ENCODE measurements at places on chromosomes 3 and 15.
A peak's percentile ranks its signal among the peaks of the same experiment; 100 is the strongest.

GRCh38 chr3:49716169-49716568 is 3.3 kb downstream of the AMIGO3 start:
- no peak for DNase-seq

DNA sequence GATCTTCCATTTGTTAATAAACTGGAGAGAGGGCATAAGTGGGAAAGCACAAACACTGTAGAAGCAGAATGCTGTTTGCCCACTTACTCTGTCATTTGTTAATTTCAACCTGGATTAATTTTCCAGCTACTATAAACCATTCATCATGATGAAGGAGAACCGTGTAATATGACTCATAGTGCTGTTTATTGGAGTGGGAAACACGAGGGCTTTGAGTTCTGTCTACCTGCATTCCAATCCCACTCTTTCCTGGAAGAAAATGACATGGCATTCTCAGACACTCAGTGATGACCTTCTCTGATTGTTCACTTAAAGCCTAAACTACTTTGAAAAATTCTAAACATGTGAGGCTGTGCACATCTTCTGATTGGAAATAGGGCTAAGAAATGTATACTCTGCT is 826.7 kb downstream of the AGBL1 start:
- no peak for DNase-seq

GRCh38 chr3:89808680-89809197 is 701.3 kb downstream of the EPHA3 start:
- DNase-seq, result no peak

DNA sequence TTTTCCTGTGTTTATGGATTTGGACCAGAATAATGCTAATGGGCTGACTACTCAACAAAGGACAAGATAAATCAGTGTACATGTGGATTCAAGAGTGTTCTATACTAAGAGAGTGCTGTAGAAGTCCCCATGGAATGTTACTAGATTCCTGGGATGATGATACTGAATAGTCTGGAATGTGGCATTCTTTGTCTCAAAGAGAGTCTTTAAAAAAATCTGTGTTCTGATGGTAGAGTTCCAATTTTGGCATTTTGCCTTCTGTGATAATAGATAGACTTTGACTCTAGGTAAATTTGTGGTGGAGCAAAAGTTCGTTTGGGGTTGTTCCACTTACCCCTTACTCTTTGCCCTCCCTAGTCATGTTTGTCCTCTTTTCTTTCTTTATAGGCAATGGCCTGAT is 43.7 kb downstream of the NMD3 start:
- no peak for DNase-seq

DNA sequence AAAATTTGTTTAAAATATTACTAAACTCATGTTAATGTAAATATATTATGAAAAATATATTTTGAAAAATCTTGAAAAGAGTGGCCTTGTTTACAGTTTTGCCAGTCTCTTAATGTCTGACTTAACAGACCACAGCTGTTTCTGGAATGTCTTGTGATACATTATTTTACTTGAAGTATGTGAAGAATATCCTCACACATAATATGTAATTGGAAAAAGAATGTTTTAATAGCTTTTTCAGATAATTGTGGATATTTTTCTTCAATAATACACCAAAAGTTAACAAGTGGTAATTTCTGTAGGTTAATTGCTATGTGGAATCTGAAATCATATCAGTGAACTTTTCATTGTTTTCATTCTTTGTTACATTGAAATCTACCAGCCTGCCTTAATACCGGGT is 101.3 kb downstream of the UBE2E2 start:
- no peak for DNase-seq

DNA sequence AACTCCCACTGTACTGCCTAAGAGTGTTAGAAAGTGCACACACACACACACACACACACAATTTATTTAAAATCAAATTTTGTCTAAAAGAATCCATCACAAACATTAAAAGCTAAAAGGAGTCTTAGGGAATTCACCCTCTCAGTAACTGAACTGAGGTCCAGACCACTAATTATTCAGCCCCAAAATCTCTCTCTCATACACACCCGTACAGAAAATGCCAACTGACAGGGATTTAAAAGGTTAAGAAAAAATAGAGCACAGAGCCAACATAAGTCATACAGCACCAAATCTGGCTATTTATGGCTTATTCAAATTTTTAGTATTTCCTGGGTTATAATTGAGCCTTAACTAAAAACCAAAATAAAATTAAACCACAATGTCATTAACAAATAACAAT is 20.7 kb downstream of the GBE1 start:
- peak; percentile 3 for DNase-seq

- peak; percentile 45 for DNase-seq
Observed at GRCh38 chr3:55723653-55724406, 236.7 kb upstream of the WNT5A start.

GRCh38 chr3:3683261-3683660 is 116.0 kb upstream of the LRRN1 start:
- DNase-seq, result no peak

DNA sequence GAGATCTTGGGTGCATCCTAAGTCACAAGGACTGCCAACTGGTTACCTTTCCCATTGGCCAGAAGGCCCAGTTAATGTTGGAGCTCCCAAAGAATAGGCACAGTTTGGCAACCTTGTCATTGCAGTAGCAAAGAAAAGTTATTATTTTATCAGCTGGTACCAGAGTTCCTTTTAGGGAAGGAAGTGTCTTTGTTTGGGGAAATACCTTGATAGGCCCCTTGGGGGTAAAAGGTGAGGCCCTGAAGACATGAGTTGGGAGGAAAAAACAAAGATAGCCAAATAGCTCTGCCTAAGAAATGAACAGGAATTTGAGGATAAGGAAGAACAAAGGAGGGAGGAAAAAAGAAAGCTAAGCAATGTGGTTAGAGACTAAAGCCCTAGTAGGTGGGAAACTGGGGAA is 85.8 kb downstream of the ANP32A start:
- no peak for DNase-seq

DNA sequence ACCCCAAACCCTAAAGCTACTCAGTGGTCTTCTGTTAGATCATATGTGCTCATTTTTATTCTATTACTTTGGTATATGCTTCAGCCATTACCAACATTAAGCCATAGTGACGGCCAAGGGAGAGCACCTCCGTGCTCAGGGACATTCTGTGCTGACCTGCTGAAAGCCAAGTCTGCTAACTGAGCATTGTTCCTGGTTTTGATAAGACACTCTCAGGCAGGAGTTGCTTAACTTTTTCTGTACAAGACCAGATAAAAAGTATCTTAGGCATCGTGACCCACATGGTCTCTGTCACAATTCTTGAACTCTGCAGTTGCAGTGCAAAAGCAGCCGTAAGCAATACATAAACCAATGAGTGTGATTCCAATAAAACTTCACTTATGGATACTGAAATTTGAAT is 100.6 kb downstream of the KLHL25 start:
- no peak for DNase-seq

DNA sequence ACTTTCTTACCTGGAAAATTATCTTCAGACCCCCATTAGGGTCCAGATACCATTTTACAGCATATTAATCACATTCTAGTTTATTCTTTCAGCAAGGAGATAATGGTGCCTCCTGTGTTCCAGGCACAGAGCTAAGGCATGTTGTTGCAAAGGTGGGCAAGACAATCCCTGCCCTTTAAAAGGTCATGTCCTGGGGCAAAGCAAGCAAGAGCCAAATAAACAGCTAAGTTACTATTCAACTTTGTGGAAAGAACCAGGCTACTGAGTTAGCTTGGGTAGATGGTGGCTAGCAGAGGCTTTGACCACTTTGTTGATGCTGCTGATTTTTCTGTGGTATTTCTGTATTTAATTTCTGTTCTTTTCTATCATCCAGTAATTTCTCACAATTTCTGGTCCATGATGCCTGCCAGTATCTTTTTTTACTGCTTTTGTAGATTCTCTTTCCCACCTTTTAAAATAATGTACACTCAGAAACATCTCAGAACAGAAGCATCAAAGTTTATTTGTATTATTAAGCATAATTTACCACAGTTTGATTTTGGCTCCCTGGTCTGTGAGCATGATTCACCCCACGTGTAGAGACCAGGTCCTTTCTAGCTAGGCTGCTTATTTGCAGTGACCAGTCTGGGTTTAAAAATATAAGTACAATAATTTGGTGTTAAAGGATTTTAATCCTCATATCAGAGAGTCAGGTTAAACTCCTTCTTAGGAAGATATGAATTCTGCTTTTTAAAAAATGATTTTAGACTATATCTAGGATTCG is 71.5 kb downstream of the LRRC28 start:
- DNase-seq, result no peak

DNA sequence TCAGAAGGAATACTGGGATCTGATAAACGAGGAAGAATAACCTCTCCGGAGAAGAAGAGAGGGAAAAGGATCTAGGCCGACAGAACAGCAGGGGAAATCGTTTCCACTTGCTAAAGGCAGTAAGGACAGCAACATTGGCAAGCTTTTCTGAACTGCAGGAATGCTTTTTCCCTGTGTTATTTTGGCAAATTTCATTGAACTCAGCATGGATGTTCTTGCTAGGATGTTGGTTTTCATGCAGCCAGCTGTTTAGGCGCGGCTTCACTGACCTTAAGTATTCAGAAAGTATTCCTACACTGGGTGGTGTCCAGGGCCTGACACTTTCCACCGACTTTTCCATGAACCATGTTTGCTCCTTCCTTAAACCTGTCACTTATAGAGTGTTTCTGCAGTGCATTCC is 489.7 kb downstream of the CNTN3 start:
- DNase-seq, result no peak

GRCh38 chr15:38002883-38003477 is 68.5 kb downstream of the TMCO5A start:
- DNase-seq, result peak; percentile 69

DNA sequence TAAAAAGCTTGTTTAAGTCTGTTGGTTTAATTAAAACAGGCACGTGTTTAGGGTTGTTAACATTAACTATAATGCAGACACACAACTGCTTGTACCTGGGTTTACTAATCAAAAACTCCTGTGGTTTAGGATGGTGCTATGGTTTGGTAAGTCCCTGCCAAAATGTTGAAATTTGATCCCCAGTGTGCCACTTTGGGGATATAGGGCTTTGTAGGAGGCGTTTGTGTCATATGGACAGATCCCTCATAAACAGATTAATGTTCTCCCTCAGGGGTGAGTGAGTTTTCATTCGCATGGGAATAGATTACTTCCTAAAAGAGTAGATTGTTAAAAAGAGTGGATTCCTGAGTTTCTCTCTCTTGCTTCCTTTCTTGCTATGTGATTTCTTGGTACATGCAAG is 18.7 kb upstream of the GK5 start:
- DNase-seq, result no peak

GRCh38 chr3:166783206-166783605 is 596.9 kb downstream of the ZBBX start:
- DNase-seq, result no peak

DNA sequence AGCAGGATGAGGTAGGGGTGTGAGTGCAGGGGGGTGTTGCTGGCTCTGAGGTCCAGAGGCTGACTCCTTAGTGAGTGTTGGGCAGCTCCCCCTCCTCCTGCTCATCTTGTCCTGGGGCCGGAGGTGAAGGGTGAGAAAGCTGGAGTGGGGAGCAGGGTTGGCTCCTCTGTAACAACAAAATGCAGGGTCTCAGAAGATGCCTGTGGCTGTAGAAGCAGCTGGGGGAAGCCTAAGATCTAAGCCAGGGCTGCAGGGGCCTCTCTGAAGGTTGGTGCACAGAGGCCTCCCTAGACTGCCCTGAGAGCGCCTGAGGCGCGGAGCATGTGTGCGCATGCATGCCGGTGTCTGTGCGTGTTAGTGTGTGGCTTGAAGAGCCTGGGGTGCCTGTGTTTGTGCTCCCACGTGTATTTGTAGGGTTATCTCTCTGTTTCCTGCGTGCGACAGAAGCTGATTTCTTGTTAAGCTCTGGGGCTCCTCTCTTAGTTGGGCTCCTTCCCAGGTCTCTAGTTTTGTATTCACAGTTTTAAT is 5.3 kb upstream of the HDAC11 start:
- no peak for DNase-seq

DNA sequence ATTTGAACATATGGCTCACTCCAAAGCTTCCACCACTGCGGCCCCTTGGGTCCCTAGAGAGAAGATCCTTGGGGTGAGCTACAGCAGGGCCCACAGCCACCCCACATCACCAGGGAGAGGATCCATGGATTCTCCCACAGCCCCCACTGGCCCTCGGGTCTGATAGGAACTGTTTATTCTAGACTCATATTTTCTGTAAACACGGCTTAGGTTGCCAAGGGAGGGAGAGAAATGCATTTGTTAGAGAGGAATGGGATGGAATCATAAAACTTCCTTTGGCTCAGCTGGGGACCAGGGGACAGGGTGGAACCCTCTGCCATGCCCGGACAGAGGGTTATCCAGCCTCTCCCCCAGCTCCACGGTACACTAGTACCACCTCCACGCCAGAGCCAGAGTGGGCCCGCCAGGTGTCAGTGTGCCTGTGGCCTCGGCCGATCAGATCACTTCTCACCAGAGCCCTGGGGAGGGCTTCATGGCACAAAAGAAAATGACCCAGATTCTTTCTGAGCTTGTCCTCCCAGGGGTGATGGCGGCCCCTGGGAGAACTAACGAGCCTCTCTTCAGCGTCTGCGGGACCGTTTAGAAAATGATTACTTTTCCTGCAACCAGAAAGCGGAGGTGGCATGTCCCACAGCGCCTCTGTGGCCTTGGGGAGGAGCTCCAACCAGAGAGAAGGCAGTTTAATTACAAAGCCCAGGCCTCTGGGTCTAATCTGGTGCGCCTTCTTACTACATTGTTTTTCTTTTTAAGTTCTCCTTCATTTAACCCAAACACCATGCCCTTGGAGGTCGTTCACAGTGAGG is 33.7 kb downstream of the ADCY5 start:
- DNase-seq, result no peak

DNA sequence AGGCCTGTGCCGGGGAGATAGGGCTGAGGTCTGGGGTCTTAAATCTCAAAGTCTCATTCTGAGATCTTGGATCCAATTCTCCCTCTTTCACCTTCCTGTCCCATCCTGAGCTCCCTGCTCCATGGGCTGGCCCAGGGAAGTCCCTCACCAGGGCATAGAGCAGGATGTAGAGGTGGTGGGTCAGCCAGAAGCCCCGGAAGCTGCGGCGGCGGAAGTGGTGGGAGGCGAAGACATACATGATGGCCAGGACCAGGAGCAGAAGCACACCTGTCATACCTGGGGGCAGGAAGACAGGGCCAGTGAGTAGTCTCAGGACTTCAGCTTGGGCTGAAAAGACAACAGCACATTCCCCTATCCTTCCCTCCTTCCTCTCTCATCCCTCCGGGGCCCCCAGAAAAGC is 16.5 kb downstream of the DUOX2 start:
- DNase-seq, result no peak

DNA sequence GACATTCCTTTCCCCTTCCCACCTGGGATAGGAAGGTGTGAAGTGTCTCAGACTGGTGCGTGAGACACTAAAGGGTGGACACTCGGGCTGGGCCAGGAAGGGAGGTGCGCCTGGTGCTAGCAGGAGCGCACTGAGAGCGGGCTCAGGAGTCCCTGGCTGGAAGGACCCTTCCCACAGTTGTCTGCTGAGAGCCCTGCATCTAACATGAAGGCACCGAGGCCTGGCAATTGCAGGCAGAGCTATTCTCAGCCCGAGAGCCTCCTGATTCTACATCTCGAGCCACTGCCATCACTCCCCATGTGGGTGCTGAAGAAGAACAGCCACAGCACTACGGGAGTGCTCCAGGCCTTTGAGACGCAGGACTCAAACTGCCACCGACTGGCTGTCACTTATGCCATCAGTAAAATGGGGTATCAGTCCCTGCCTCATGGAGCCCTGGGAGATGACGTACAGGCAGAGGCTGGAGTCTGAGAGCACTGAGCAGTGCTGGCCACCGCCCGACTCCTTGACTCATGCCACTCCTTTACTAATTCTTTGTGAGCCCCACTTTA is 159.4 kb downstream of the KLF13 start:
- DNase-seq, result no peak
